ENCODE measurements at places on chromosomes 5 and 9.

- peak; percentile 72 for DNase-seq
Measured at GRCh38 chr9:77864211-77864889, 167.3 kb downstream of the GNAQ start.

DNA sequence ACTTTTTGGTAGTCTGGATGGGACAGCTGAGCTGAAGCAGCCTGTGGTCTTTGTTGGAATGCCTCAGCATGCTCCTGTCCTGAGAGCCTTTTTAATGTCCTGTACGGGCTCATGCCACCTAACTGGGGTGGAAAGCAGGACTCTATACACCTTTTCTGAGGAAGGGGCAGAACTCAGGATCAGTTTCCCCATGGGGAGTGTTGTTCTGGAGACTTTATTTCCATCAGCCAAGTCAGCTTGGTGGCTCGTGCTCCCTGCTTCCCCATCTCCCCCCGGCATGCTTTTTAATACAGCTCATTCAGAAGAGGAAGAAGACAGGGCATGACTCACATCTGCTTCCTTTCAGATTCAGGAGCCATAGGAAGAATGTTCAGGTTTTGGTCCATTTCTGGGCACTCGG lies 5.1 kb upstream of the SEPTIN8 start:
- DNase-seq, result peak; percentile 78

GRCh38 chr9:14749741-14750211 lies 27.2 kb upstream of the CER1 start:
- DNase-seq, result no peak

GRCh38 chr5:131282235-131282634 lies 18.4 kb downstream of the CDC42SE2 start:
- DNase-seq, result no peak

- peak; percentile 53 for DNase-seq
Measured at GRCh38 chr9:128420651-128421481, at the start of gene CERCAM. CERCAM (plus strand) TSS chr9:128420857; CDS start chr9:128420878, 21 bp downstream.

- no peak for DNase-seq
Measured at GRCh38 chr5:110297152-110297670, 429.3 kb downstream of the TMEM232 start.

DNA sequence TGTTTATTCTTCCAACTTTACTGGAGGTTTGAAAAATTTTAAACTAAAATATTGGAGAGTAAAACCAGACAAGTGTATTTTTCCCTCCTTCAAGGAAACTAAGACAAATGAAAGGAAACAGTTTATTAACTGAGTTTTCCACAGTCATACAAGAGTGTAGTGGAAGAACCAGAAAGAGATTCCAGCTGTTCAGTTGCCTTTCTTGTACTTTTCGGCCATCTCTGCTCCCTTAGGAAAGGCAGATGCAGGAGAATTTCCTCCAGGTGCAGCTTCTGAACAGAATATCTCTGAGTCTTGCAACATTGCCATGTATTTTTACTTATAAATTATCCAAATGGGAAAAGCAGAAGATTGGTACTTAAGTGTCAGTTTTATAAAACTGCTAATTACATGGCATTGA lies 217.1 kb downstream of the MAST4 start:
- no peak for DNase-seq

- DNase-seq, result no peak
Measured at GRCh38 chr5:140133514-140134167, 7.9 kb downstream of the IGIP start.

GRCh38 chr5:137635521-137635921 lies 100.4 kb downstream of the KLHL3 start:
- no peak for DNase-seq

DNA sequence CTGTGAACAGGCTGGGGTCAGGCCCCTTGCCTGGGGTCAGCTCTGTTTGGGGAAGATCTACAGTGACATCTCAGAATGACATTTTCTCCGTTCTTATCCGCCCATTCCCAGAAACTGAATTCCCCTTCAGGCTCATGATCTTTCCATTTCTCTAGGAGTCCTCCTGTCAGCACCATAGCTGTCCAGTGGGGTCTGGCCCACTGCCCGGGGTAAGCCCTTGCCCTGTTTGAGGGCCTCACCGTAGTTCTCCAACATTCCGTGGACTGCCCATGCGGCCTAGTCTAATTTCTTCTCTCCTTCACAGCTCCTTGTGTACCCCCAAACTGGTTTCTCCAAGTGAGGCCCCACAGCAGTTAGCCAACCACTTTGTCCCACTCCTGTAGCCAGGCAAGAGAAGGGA lies 68.4 kb downstream of the ENTREP1 start:
- DNase-seq, result no peak

- DNase-seq, result no peak
Measured at GRCh38 chr9:14868772-14869583, 41.2 kb downstream of the FREM1 start.

GRCh38 chr5:119750887-119751733 lies 121.8 kb downstream of the FAM170A start:
- DNase-seq, result no peak

DNA sequence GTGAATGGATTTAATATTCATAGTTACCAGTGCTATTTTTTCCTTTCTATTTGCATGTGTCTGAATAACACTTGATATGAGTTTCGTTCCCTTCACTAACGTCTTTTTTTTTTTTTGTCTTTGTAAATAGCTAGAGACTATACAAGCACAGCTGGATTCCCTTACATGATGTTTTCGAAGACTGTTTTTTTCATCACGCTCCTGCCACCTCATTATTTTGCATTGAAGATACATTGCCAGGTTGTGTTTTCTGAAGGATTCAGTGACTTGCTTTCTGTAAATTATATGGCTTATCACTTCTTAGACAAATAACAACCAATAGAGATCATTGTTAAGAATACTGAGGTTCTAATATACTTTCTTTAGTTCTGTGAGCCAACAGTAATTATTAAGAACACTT lies 207.5 kb downstream of the COMMD10 start:
- no peak for DNase-seq

DNA sequence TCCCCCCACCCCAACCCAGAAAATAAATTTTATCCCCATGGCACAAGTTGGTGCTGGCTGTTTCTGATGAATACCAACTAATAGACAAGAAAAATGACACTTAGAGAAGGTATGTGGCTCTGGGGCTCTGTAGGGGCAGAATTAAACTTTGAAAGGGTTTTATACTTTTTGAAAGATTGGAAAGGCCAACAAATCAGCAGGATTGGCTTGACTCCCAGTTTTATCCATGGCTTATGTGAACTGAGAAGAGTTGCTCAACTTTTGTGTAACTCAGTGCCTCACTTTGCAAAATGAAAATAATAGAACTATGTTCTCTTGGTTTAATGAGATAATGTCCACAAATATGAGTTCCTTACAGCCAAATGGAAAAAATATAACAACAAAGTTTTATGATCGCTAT lies 288.9 kb upstream of the KIF2A start:
- DNase-seq, result no peak

GRCh38 chr5:107338335-107338734 lies 332.4 kb downstream of the EFNA5 start:
- no peak for DNase-seq

DNA sequence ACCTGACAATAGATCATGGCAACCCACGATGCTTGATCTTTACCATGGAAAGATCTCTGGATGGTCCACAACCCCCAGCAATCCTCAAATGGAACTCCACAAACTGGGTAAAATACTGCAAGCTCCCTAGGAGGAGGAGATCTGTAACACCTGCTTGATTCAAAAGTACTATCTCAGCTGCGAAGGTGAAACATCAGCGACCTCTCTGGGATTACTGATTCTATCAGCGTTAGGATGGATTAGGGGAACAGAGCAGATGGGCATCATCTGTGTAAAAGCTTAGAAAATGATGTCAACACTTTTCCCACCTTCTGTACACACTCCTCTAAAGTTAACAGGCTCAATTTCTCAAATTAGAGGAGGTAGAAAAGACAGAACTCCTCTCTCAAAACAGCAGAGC lies 31.5 kb upstream of the TRPC7 start:
- no peak for DNase-seq

- no peak for DNase-seq
Measured at GRCh38 chr9:132502480-132502879, 79.9 kb upstream of the BARHL1 start.

- no peak for DNase-seq
Measured at GRCh38 chr9:94139672-94140417, 55.6 kb downstream of the PTPDC1 start.

- no peak for DNase-seq
Measured at GRCh38 chr5:474840-475661, 32.1 kb downstream of the EXOC3 start.

GRCh38 chr5:75654693-75655295 lies 43.5 kb downstream of the ANKDD1B start:
- DNase-seq, result no peak

DNA sequence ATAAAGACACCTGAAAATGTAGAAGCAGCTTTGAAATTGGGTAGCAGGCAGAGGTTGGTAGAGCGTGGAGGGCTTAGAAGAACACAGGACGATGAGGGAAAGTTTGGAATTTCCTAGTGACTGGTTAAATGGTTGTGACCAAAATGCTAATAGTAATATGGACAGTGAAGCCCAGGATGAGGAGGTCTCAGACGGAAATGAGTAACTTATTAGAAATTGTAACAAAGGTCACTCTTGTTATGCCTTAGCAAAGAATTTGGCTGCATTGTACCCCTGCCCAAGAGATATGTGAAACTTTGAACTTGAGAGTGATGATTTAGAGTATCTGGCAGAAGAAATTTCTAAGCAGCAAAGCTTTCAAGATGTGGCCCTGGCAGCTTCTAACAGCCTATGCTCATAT lies 382.5 kb downstream of the KCNN2 start:
- DNase-seq, result no peak

DNA sequence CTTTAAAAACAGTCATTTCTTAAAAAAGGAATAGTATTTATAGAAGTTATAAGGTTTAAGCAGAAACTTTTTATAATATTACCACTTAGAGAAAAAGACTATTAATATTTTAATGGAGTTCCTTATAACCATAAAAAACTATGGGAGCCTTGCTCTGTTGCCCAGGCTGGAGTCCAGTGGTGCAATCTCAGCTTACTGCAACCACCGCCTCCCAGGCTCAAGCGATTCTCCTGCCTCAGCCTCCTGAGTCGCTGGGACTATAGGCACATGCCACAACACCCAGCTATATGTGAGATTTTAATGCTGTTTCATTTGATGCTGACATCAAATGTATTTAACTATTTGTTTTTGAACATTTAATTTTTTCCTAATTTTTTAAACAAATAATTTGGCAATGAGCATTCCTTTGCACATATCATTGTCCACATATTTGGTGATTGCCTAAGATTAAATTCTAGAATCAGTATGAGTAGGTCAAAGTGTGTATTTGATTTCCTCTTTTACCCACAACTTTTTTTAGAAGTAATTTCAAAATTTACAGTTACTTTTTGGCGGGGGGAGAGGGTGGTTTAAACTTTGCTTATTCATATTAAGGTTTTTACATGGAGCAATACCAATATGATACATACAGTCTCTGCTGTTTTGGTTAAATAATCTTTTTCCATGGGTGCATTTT lies 235.5 kb downstream of the ARHGEF28 start:
- DNase-seq, result peak; percentile 33

DNA sequence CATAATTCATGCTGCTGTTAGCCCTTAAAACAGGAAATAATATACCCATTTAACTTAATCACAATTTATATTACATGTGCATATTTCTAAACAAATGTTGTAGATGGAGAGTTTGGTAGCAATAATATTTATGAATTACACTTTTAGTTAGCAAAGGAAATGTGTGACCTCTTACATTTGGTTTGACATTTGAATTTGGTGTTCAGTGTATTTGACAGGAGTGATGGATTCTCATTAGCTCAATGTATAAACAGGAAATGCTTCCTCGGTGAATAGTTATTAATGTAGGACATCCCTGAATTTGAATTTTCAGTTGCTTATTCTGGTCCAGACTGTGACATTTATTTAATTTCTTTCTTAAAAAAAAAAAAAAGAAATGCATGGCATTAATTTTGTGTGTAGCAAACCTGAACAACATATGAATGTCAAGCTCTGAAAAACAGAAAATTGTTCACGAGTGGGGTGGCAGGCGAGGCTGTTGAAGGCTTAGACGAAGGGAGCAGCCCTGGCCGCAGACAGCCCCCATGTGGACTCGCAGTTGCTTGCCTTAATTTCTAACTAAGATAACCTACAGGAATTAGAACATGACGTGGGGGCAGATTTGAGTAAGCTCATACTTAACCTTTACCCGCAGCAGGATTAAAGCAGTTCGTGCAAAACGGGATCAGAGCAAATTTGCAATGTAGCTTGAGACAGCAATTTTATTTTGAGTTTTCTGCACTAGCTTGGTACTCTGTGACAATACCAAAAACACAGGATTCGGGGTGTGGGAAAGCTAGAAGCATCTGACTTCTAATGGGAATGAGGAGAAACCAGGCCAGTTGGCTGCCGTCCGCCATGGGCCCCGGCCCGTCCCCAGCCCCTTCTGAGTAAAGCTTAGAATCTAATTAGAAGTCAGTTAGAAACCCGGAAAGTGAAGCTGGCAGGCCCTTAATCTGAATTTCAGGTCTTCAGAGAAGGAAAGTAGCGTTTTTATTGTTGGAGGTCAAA lies 134.3 kb downstream of the MACROH2A1 start:
- no peak for DNase-seq

- peak; percentile 37 for DNase-seq
Measured at GRCh38 chr5:6759983-6760382, 46.8 kb downstream of the TENT4A start.

GRCh38 chr5:135364421-135365262 lies 34.4 kb downstream of the MACROH2A1 start:
- no peak for DNase-seq

GRCh38 chr9:68454579-68455334 lies 85.9 kb downstream of the TMEM252 start:
- no peak for DNase-seq

DNA sequence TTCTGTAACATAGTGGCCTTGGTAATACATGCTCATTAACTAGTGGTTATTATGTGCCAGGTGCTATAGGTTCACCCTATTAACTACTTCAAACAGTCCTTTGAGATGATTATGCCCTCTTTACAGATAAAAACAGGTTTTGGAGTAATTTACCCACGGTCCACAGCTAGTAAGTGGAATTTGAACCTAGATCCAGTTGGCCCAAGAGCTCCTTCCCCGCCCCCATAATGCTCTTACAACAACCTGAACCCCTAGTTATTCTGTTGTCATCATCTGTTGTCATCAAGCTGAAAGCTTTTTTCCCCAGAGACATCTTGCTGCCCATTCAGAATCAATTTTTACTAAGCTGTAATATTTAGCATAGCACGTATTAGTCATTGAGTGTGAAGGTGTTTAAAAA lies 23.2 kb downstream of the XPA start:
- DNase-seq, result no peak

DNA sequence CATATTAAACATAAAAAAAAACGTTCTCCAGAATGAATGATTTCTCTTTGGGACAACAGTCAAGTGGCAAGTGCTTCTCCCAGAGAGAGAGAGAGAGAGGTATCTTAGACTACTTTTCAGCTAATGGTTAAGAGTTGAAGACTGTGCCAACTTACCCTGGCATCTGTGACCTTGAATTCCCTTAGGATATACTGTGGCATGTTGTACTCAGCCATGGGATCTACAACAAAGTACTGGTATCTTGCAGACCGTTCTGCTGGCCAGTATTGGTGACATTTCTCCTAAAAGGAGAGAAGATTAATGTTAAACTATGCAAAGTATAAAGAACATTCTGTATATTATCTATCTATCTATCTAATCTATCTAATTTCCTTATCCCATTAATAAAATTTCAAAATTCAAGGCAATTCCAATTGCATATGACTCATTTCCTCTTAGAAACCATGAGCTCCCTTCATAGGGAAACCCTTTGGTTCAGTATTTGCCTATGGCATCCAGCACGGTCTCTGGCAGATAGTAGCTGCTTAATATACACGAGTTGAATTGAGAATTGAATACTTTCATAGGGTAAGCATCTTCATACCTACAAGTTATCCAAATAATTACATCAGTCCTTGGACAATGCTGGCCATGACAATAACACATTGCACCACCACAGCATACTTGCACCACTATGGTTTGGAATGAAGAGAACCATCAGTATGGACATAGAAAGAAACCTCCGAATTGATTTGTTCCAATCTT lies 539.4 kb upstream of the DMAC1 start:
- DNase-seq, result no peak
